Articular chondrocyte of knee joint (primary cell): ENCODE measurements at places on chromosomes 11 and 22. TPM values are rescaled to one million over a fixed set of nuclear protein-coding genes. Genes with fewer than 3 reads are reported as not detected.

Gene MYH9
- total RNA-seq: 502 and 538 TPM in 2 replicates

Gene TBX1
- total RNA-seq: under 0.01 TPM in 1 of 2 replicates, not detected in the other

Gene IL10RA
- total RNA-seq: 0.11 and 0.78 TPM in 2 replicates

Gene C11orf97
- not detected in 2 replicates for total RNA-seq

Gene OR51E2
- total RNA-seq: not detected in 2 replicates

Gene SLC35F2
- 1.8 and 3.9 TPM in 2 replicates for total RNA-seq

Gene PGA5
- not detected in 2 replicates for total RNA-seq

Gene C11orf87
- 0.13 and 0.43 TPM in 2 replicates for total RNA-seq

Gene MRGPRG
- not detected in 2 replicates for total RNA-seq
